ENCODE measurements at places on chromosomes 4 and X.

DNA sequence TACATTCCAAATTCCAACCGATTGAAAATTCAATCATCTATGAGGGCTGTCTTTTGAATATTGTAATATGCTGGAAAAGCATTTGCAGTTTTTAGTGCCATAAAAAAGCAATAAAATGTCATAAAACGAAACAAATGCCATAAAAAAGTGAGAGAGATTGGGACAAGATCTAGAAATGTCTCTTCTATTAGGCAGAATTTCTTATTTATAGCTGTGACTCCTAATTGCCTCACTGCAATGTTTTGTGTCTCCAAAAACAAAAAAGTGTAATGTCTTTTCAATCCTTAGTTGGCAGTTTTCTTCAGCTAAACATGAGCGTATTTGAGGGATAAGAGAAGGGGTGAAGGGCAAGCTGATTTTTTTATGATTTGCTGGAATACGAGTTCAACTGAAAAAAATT is 153.9 kb downstream of the NAF1 start:
- no peak for DNase-seq

DNA sequence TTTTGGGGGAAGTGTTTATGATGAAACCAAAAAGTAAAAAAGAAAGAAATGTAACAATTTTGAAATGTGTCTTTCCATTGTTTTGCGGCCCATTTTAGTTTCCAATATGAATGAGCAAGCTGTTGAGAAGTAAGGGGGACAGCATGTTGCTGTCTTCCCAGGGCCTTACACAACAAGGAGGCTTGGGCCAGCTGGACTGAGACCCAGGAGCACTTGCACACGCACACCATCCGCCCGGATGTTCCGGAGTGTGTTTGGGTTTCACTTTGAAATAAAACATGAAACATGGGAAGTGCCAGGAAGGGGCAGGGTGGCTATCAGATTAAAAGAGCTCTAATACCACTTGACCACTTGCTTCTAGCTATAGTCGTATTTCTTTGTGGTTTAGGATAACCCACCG is 144.4 kb downstream of the NHS start:
- DNase-seq = no peak

- no peak for DNase-seq
Measured at GRCh38 chr4:5280828-5281227, 229.5 kb downstream of the STK32B start.

GRCh38 chr4:20532116-20532790 is 168.0 kb upstream of the PACRGL start:
- DNase-seq = peak; percentile 13

DNA sequence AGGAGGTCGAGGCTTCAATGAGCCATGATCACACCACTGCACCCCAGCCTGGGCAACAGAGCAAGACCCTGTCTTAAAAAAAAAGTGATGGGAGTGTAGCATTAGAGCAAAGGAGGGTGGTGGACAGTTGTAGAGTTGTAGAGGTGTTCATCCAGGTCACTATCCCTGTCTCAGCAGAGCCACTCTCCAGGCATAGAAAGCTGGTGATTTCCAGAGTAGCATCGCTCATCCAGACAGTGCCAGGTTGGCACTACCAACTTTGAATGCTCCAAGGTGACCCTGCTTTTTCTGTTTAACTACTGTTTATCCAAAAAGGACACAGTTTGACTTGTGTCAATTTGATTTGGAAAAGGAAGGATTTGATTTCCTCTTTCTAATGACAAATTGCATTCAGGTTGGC is 147.3 kb downstream of the USP46 start:
- DNase-seq = no peak

GRCh38 chr4:163610648-163611047 is 116.2 kb downstream of the TMA16 start:
- no peak for DNase-seq

DNA sequence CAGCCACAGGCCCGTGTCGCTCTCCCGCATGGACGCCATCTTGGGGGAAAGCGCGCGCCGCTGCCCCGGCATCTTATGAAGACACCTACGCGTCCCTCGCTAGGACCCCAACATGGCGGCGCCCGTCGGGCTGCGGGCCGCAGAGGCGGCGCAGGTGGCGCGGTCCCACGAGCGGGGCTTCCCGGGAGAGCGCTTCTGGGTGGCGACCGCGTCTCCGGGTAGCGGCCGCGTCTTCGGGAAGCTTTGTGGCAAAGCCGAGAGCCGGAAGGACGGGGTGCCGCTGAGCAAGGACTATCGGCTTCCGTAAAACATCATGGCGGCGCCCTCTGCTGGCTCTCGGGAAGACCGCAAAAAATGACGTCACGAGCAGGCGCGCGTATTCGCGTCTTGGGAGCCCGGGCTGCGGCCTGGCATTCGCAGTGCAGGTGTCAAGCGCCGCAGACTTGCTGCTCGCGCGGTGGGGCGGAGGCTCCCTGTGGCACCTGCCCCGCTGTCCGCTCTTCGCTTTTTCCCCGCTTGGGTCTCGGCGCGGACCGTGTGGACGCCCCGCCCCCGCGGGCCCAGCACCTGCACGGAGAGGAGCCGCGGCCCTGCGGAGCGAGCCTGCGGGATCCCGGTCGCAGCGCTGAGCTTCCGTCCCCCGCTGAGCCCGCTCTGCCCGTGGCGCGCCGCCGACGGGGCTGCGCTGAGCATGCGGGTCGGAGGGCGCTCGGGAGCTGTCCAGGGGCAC is at the start of gene NELFA:
NELFA (minus strand) TSS at position 54 of the 730 bp plus-strand sequence; CDS start at position 39, 15 bp downstream.
- DNase-seq = peak; percentile 92

GRCh38 chr4:112819729-112820128 is 182.8 kb downstream of the LARP7 start:
- DNase-seq = no peak

DNA sequence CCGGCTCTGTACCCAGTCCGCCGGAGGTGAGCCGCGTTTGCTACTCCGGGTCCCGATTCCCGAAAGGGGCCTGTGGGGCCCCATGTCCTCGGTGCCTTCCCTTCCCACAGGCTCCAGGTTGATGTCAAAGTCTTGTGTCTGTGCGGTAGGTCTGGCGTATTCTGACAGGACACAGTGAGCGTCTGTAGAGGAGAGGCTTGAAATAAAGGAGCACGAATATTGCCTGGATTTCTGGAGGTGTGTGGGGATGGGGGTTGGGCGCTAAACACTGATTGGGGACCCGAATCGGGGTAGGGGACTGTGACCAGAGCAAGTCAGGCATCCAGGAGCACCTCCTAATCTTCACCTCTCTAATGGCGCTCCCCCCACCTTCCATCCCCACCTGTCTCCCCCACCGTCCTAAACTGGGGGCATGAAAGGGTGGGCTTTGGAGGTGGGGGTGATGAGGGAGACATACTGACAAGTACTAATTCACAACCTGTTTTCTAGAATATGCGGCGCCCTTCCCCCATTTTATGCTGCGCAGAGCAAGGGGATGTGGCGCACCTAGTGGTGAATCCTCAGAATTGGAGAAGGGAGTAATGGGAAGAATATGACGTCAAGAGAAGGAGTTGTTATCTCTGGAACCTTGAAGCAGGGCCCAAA is 855 bp downstream of the GPRASP2 start:
- DNase-seq = peak; percentile 57

DNA sequence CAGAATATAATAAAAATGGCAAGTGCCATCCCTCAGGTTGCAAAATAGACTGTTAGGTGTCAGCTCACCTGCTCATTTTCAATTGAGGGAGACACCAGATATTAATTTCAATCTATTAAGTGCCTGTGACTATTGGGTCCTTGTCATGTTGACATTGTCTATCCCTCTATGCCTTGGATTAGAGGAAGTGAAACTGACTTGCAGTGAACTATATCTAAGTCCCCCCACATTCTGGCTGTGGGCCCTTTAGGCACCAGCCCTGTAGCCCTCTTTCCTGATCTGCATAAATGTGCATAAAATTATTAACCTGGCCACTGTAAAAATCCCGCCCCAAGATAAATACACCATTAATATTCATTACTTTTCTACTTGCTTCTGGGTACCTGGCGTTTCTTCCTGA is 293.0 kb upstream of the CLNK start:
- no peak for DNase-seq

DNA sequence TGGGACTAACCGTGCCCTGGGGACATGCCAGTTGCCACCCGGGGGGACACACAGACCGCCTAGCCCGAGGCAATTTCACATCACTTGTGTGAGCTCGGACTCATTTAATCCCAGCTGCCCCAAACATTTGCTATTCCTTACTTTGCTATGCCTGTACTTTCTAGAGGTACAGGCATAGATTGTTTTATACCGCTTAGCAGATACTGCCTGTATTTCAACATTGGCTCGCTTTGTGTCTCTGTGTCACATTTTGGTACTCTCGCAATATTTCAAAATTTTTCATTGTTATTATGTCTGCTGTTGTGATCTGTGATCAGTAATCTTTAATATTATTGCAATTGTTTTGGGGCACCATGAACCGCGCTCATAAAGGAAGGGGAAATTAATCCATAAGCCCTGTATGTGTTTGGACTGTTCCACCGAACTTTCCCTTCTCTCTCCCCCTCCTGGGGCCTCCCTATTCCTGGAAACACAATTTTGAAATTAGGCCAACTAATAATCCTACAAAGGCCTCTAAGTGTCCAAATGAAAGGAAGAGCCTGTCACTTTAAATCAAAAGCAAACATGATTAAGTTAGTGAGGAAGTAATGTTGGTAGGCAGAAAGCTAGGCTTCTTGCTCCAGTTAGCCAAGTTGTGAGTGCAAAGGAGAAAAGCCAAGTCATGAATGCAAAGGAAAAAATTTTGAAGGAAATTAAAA is 568 bp upstream of the CASP6 start:
- DNase-seq = peak; percentile 12

- DNase-seq = no peak
Measured at GRCh38 chrX:123779908-123780396, 47.1 kb upstream of the THOC2 start.

DNA sequence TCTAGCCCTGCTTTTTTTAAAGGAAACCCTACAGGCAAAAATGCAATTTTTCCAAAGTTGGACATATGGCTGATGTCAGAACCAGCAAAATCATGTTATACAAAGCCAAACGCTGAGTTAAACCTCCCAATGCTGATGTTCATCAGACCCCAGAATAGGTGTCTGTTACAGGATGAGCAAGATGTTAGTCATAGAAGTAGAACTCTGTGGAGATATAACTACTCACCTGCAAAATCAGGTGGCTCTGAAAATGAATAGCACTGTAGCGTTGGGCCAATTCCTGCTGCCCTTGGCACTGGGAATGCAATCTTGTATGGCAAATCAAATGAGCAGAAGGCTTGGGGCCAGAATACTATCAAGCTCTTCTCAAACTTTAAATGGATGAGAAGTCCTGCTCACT is 634.1 kb downstream of the RPA4 start:
- no peak for DNase-seq

- DNase-seq = peak; percentile 62
Measured at GRCh38 chrX:31397119-31397518, 325.3 kb upstream of the FTHL17 start.

GRCh38 chr4:41009411-41009810 is 204.9 kb downstream of the APBB2 start:
- DNase-seq = peak; percentile 76

DNA sequence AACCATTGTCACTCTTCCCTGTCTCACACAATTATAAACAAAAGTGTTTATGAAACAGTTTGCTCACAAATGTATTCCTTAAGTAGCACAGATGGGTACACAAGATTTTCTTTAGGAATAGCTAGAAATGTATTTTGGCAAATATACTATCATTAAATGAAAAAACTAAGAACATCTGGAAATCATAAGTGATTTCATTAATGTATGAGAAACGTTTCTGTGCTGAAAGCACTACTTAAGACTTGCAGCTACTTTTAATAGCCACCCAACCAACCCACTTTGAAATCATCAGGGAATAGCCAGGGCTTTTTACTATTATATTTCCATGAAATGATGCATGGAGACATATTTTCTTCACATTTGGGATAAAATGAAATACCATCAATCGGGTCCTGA is 62.3 kb upstream of the NAP1L5 start:
- DNase-seq = peak; percentile 11

GRCh38 chr4:80255329-80256095 is 11.0 kb upstream of the FGF5 start:
- DNase-seq = peak; percentile 51

- DNase-seq = no peak
Measured at GRCh38 chr4:95599777-95600400, 51.1 kb upstream of the UNC5C start.

- DNase-seq = no peak
Measured at GRCh38 chrX:29542152-29542551, 673.2 kb upstream of the MAGEB2 start.

DNA sequence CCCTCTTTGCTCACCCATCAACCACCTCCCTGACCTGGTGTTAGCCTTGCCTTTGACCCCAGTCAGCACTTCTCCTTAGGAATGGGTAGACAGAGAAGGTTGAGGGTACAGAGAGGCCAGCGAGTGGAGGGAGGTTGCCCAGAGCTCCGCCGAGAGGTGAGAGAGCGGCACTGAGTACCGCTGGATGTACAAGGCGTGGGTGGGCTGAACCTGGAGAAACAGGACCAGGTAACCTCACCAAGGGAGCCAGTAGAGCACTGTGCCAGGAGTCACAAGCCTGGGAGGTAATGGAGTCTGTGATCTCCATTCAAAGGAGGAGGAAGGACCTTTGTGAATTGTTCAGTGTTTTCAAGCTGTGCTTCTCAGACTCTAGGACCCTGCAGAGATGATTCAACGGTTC is 256.2 kb downstream of the EVC2 start:
- DNase-seq = no peak

GRCh38 chr4:110046588-110047049 is 133.9 kb downstream of the EGF start:
- DNase-seq = peak; percentile 32

DNA sequence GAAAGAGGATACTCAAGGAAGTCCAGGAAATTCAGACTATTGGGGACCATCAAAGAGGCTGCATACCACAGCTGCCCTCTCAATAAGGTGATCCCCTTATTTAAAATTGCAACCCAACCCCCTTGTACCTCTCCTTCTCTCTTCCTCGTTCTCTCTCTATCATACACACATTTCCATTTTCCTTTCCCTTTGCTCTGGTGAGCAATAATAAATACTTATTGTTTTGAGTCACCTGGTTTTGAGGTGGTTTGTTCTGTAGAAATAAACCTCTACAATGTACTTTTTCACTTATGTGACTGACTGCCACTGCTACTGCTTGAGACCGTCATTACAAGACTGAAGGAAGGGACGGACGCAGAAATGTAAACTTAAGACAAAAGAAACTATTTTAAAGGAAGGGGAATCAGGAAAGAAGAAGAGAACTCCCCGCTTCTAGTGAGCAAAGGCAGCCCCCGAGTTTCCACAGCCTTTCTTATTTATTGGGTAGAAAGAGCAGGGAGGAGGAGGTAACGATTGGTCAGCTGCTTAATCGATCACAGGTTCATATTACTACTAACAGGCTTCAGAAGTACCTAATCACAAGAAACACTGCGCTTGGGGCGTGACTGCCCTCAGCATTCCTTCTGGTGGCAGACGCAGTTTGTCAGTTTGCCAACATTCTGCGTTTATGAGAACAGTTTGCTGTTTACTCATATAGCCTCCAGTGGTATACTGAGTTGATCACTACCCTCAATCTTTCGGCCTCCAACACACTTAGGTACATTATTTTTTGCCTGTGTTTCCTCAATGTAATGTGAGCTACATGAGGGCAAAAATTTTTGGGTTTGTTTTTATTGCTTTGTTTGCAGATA is 16.9 kb upstream of the TMEM165 start:
- DNase-seq = peak; percentile 60

- DNase-seq = no peak
Measured at GRCh38 chr4:101825953-101826352, 35.4 kb downstream of the BANK1 start.

Measured in fibroblast of skin of scalp (primary cell).